GM12878 (cell line): ENCODE measurements at places on chromosomes 3 and 15.

DNA sequence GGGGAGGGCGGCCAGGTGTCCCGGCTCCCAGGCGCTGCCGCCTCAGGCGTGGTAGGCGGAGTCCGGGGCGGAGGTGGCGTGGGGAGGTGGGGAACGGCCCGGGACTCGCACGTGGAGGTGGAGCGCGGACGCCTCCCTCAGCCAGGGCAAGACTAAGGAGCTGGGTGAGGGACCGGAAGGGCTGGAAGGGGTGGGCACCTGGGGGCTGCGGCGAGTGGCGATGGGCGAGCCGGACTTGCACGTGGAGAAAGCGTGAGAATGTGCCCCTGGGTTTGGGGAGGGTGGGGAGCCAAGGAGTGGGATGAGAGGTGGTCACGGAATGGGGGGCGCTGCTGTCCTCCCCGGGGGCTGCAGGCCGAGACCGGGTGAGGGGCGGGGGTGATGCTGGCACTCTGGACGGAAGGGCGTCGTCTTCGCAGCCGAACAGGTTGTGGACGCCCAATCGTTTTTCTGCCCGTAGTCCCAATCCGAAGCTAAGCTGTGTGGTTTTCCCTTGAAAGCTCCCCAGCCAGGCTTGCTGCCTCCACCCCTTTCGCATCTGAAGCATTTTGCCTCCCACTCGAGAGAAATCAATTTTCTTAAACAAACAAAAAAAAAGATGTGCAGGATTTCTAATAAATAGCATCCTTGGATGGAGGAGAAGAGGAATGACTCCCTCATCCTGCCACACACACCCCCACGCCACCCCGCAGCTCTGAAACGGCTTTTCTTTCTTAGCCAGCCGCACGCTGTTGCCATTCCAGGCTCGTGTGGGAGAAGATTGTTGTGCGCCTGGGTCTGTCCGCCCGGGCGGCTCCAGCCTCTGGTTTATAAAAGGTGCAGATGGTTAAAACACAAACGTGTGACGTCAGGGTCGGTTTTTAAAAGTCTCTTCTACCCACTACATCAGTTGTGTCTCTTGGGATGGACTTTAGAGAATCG is 62.5 kb upstream of the ANKRD28 start:
- no peak for DNase-seq

DNA sequence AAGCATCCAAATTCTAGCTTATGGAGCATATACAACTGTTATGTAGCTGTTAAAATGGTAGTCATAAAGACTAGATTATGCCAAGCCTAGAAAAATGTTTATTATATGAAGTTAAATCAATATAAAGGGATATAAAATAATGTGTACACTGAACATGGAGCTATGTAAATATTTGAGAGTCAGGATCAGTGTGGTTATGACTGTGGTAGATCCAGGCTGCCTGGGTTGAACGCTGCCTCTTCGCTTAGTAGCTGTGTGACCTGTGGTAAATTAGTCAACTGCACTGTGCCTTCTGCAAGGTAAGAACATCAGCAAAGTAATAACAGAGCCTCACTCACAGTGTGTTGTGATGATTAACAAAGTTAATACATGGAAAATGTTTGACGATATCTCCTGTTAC is 212.2 kb downstream of the RBMS3 start:
- DNase-seq, result no peak

DNA sequence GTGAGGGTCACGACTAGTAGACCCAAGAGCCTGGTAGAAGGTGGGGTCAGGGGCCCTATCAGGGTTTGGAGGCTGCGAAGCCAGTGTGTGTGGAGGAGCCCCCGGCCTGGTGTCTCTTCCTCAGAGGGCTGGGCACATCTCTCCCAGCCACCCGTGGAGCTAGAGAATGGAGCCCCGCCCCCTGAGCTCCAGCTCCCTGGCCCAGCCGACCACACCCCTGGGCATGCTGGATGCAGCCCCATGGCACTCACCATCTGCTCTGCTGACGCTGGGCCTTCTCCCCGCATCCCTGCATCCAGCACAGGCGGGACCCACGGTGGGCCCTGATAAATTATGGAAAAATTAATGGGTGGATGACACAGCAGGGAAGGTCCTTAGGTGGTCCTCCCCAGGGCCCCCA is 17.5 kb downstream of the ANKRD63 start:
- DNase-seq, result no peak

GRCh38 chr15:39040861-39041260 is 476.2 kb upstream of the RASGRP1 start:
- DNase-seq, result no peak

GRCh38 chr3:112860898-112861297 is 14.2 kb upstream of the CD200R1L start:
- no peak for DNase-seq

GRCh38 chr3:193230610-193231009 is 10.4 kb upstream of the PLAAT1 start:
- DNase-seq, result no peak

GRCh38 chr15:56538901-56539545 is 74.1 kb upstream of the MNS1 start:
- DNase-seq, result no peak

GRCh38 chr15:86968244-86968643 is 888.6 kb downstream of the AGBL1 start:
- no peak for DNase-seq

DNA sequence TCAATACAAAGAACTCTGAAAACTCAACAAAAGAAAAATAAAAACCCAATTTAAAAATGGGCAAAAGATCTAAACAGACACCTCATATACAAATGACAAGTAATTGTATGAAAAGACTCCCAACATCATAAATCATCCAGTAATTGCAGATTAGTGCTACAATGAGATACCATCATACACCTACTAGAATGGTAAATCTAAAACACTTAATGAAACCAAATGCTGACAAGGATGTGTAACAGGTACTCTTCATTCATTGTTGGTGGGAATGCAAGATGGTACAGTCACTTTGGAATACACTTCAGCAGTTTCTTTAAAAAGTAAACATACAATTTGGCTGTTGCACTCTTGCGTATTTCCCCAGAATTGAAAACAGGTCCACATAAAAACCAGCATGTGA is 68.4 kb downstream of the LHFPL4 start:
- no peak for DNase-seq

GRCh38 chr3:105284876-105285275 is 81.8 kb upstream of the ALCAM start:
- DNase-seq, result no peak

DNA sequence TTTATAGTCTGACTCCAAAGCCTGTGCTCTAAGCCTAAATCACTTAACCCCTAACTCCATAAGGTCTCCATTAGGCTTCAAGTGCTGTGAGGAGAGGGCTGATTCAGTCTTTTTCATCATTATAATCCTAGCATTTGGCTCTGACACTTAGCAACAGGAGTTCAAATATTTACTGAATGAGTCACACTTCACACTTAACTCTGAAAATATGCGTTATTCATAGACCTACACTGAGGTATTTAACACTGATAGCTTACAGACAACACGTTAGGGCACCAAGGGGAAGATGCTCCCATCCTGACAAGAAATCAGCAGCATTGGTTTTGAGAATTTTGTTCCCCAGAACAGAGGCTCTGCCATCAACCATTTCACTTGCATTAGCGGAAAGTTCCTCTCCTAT is 53.5 kb downstream of the MSL2 start:
- no peak for DNase-seq

DNA sequence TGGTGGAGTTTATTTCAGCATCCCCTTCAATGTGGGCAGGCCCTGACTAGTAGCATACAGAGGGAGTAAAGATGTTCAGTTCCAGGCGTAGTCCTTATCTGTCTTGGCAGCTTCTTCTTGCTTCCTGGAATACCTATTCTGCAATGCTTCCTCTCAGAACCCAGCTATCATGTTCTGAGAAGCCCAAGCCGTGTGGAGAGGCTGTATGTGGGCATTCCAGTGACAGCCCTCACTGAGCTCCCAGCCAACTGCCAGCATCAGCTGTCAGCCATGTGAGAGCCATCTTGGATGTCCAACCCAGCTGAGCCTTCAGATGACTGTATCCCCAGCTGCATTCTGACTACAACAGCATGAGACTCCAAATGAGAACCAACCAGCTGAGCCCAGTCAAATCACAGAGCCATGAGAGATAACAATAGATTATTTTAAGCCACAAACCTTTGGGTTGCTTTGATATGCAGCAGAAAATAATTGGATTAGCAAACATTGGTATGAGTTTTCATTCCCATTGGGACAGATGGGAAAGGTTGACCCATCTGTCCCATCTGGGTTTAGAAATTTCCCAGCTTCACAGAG is 8.4 kb upstream of the CMTM7 start:
- DNase-seq, result no peak

GRCh38 chr3:149663966-149664365 is 6.1 kb upstream of the WWTR1 start:
- DNase-seq, result no peak
